ENCODE measurements at places on chromosomes 2 and 18.

- DNase-seq = no peak
Measured at GRCh38 chr18:62118328-62118727, 68.5 kb downstream of the PIGN start.

- no peak for DNase-seq
Measured at GRCh38 chr2:1811258-1811970, 67.1 kb upstream of the PXDN start.

DNA sequence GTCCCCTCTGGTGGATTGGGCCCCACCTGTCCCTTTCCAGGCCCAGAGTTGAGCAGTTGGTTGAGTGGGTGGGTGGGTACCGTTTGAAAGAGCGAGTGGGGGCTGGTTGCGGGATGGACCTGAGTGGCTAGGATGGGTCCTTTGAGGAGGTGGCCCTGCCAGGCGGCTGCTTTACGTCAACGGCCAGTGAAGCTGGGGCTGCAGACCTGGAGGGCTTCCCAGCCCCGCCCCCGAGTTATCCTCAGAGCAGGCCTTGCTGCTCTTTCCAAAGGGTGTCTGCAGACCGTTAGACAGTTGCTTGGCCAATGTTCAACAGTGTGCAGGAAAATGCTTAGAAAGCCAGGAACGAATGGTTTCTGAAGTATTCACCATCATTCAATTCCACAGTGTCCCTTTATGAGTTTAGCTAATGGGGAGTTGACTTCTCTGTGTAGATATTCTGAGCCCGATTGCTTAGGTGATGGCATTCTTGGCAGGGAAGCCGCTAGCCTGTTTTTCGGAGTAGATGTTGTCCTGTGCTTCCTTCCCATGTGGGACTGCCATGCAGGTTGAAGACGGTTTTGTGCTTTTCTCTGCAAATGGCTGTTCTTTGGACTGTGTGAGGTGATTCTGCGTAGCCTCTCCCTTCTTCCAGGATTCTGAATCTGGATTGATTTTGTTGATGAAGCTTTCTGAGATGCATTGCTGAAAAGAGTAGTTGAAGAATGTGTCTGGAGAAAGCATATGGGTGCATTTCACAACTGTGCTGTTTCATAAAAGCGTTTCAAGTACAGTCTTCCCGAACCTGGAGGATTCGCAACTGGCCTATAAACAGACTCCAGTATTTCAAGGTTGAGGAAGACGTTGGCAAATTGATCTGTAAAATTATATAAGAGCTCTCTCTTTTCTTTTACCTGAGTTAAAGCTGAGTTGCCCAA is 45.8 kb downstream of the LDLRAD4 start:
- no peak for DNase-seq

DNA sequence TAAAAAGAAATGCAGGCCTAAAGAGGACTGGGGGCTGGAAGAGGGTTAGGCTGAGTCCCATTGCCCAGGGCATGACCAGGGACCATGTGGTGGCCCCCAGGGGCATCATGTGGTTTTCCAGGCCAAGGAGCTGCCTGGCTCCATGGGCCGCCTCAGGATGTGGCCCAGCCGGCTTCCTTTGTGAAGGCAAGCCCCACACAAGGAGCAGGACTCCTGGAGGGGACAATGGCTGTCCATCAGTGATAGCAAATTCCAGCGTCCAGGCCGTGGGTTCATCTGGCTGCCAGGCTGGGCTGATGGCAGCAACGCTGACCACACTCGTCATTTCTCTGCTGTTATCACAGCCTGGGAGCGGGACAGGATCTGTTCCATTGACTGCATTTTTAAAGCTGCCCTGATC is 82.5 kb downstream of the GBX2 start:
- no peak for DNase-seq

GRCh38 chr2:26780203-26780760 is 5.6 kb upstream of the CENPA start:
- DNase-seq = no peak
